ENCODE measurements at places on chromosomes 11 and 22.

DNA sequence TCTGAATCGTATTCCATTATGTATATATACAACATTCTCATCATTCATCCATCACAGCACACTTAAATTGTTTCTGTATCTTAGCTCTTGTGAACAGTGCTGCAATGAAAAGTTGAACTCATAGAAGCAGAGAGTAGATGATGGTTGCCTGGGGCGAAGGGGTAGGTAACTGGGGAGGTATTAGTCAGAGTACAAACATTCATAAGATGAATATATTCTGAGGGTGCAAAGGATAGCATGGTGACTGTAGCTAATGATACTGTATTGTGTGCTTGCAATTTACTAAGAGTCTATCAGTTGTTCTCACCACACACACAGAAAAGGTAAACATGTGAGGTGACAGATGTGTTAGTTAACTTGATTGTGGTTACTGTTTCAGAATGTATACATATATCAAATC is 12.6 kb upstream of the RFPL2 start:
- DNase-seq: no peak

GRCh38 chr11:119742263-119742861 is 13.4 kb upstream of the NECTIN1 start:
- DNase-seq: no peak

DNA sequence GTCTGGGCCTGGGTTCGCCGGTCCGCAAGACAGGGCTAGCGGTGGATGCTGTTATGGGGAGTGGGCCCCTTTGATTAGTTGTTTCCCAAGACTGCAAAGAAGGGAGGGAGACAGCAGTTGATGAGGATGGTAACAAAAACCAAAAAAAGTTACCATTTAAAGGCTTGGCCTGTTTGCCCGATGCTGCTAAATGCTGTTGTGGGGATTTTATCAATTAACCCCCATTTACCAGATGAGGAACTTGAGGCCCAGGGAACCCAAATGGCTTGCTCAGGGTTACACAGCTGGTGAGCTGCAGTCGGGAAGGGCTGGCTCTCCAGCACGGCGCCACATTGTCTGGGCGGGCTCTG is 3.4 kb downstream of the TRPT1 start:
- no peak for DNase-seq

- no peak for DNase-seq
Measured at GRCh38 chr11:112590764-112591163, 330.1 kb upstream of the PLET1 start.

DNA sequence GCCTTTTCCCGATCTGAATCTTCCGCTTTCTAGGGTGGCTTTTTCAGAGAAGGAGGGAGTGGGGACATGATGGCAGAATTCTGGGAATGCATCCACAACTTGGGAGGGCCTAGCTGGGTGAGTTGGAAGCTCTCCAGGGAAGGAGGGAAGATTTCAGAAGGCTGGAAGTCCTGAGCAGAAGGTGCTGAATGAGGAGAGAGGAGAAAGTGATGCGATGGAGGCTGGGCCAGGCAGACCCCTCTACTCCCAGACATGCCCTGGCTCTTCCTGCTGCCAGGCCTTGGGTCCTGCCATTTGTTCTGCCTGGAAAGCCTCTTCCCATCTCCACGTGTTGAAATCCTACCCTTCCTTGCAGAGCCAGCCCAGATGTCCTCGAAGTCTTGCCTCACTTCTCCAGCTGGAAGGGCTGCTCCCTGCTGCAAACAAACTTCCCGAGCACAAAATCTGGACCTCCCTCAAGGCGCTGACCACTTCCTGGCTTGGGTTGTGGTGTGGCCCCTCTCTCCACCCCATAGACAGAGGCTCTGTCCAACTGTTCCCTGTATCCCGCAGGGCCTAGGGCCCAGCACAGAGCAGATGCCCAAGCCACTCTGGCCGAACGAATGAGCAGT is 16.8 kb downstream of the LRRC32 start:
- no peak for DNase-seq

DNA sequence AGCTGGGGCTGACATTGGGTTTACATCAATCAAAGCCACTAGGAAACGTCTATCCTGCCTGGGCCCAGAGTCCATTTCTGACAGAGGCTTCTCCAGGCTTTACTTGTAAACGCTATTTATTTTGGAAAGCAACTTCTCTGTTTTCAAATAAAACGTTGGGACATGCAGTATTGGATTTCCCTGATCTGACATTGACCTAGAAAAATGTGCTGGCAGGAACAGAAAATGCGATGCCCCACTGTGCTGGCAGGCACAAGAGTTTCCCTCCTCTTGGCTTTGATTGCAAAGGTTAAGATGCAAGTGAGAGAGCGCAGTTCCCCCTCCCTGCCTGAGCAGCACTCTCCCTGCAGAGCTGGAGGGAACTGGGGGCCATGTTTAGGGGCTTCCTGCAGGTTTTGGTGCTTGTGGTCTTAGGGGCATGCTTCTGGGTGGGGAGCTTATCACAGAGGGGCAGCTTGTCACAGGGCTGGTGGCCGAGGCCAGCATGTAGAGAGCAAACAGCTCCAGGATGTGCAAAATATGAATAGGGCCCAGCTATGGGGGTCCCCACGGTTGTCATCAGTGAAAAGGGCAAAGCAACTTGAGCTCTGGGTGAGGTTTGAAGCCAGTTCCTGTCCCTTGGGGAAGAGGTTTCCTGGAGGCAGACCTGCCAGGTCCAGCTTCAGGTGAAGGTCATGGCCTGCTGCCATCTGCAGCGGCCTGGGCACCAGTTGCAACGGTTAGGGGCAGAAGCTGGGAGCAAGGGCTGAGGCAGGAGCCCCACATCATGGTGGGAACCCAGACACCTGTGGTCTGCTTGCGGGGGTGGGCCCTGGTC is 42.3 kb upstream of the DKK3 start:
- no peak for DNase-seq

GRCh38 chr11:102807921-102808320 is 10.0 kb upstream of the MMP1 start:
- DNase-seq: no peak

DNA sequence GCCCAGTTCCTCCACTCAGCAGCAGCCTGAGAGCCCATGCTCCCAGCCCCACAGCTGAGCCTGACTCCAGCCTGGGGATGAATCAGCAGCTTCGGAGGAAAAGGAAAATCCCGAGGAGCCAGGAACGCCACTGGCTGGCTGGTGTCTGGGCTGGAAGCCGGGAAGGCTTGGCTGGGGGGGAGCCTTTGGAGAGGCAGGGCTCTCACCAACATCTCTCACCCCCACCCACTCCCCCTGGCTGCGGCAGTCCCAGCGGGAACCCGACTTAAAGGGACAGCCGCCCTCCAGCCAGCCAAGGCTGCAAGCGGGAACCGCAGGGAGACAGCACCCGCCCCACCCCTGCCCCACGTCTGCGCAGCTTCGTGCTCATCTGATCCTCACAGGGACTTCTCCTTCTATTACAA is 28.4 kb downstream of the KIAA0930 start:
- no peak for DNase-seq

DNA sequence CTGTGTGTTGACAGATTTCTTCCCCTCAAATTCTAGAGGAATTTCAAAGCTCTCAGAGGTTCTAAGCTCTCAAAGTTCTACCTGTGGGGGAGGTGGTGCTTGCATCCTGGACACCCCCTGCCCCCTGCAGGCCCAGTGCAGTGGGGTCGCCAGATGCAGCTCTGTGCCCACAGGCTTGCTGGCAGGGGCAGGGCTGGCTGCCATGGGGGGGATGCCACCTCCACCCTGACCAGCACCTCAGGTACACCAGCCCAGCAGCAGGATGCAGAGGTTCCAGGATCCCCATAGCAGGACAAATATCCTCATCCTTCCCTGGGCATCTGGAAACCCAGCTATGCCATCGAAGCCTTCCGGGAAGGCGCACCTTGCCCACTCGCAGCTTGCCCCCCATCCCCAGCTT is 91.1 kb downstream of the BRD1 start:
- DNase-seq: no peak

DNA sequence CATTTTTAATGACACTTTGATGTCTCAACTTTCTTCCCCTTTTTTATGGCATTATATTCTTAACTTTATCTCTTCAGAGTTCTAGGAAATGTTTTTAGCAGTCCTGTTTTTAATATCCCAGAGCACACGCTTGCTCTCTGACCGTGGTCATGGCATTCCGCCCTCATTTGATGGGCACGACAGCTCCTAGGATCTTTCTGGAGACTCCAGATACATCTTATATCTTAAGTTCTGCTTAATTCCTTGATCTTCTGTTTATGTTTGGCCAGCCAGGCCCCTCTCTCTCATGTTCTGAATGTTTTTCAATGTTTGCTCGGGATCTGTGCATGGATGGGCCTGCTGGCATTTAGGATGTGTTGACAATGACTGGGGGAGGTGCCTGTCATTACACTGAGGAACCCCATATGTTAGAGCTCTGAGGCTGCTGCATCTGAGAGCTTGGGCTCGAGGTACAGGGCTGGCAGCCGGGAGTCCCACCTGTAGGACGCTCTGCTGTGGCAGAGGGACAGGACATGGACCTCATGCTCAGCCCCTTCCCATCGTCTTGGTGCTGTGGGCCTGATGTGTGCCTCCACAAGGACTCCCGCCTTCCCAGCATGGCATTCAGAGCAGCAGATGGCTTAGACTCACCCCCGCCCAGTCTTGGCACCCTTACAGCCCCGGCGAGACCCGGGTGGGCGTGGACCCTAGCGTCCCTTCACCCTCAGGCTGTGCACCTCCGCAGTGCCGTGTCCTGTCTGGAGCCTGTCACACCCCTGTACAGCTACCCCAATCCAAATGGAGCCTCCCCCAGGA is 75.0 kb downstream of the CDKN1C start:
- DNase-seq: no peak

DNA sequence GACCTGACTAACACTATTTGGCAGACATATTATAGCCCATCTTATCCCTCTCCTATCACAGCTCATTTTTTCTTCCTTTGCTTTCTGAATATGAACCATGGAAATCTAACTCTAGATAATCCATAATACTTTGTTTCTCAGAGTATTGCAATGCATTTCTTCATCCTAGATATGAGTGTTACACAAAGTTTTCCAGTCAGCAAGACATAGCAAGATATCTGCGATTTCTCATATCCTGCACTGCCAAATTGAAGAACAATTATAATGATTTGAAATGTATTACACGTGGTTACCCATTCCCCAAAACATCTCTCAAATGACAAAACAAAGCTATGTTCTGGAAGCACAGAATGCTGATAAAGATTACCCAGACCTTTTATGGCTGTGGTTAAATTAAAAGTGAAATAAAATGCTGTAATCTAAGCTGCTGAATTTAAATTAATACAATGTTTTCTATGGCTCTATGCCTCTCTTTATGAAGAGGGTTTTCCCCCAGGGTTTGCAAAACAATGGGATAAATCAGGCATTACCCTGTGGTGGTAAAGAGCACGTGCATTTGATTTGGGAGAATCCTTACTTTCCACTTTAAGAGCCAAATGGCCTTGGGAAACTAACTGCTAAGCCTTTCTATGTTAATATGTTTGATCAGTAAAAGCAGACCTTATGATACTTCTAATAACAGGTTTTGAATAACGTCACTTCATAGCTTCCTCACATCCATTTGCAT is 1291.0 kb upstream of the CNTN5 start:
- no peak for DNase-seq
